ENCODE measurements at places on chromosomes 5 and 9.

DNA sequence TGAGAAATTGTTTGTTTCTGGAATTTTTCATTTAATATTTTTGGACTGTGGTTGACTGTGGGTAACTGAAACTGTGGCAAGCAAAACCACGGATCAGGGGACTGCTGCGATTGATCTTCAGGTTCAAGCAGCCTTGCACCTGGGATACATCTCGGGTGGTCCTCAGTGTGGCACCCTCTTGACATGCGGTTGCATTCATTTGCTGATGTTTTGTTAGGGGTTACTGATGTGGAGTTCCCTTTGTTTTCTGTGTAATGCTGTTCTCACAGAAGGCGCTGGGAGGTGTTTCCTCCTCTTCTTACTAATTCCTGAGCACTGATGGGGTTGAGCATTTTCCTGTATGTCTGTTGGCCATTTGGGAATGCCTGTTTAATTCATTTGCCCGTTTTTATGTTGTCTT, 60.4 kb downstream of the EHMT1 start:
- no peak for DNase-seq

GRCh38 chr5:57780306-57780960, 297.8 kb upstream of the ACTBL2 start:
- DNase-seq, result no peak

DNA sequence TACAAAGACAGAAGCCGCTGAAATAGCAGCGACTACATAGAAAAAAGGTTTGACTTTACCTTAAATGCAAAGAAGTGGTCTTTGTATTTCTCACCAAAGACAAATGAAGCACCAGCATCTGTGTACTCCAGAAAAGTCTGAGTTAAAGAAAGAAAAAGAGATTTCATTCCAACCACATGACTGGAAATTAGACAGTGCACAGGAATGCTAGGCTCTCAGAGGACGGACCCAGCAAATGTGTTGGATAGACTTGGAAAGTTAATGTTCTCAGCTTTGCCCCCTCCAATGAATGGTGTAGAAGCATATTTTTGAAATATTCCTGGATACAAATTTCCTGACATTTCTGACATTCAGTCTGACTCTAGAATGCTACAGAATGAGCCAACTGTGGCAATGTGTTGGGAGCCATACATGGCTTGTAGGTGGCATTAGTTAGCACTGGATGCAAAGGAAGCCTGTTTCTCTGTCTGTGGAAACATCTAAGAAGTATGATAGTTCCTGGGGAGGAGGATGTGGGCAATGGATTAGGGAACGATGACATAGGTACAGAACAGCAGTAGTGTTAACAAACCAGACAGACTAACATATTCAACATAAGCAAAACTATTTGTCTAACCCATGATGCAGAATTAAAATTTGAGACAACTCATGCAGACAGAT, 43.3 kb downstream of the SLC28A3 start:
- DNase-seq, result no peak

DNA sequence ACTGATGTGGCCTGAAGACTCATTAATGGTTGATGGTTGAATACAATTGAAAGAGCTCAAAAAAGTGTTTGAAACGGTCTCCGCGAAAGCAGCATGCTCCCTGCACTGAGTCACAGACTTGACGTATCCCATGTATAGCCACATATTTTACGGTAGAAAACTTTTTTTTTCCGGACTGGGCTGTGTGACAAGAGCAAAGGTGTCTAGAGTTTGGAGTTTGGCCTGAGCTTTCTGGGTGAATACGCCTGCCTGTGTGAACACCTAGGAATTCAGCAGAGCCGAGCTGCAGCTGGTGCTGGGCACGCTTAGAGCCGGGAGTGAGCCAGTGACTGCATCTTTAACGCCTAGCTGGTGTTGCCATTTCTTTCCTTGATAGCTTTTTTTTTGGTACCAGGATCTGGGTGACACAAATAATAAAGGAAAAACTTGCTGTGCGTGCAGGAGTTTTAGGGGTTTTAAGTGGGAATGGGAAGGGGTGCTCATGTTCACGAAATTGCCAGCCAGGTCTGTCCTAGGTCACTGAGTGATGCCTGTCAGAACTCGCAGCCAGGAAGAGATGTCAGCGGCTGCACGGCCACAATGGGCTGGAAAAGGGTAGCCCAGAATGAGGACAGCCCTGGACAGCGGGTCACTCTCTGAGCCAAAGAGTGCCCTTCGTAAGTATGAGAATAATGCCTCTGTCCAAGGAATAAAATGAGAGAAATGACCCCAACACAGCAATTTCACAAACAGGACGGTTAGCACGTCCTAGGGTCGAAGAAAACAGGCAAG, 51.7 kb downstream of the PSMB7 start:
- DNase-seq, result no peak

GRCh38 chr9:136190237-136190601, 14.7 kb downstream of the LHX3 start:
- DNase-seq, result no peak

- DNase-seq, result no peak
Observed at GRCh38 chr5:18252559-18252958, 618.3 kb downstream of the TAF11L14 start.

DNA sequence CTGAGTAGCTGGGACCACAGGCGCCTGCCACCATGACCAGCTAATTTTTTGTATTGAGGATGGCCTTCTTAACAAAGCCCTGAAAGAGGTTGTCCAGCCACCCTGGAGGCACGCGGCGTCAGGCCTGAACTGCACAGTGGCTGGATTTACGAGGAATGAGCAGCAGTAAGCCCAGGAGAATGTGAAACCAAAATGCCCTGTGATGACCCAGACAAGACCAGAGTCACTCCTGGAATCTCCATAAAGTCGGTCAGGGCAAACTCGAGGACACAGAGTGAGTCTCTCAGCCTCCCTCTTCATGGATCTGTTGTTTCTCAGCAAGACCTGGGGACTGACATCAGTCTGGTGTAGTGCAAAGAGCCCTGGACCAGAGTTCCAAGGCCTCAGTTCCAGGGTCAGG, 53.2 kb upstream of the C5orf58 start:
- no peak for DNase-seq

DNA sequence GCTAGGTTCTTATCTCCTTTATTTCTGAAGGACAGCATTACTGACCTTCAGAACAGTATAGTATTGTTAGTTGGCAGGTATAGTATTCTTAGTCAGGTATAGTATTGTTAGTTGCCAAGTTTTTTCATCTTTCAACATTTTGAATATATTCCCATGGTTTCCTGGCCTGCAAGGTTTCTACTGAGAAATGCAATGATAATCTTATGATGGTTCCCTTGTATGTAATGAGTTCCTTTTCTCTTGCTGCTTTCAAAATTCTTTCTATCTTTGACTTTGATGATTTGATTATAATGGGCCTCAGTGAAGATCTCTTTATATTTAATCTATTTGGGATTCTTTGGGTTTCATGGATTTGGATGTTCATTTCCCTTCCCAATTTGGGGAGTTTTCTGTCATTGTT, 12.4 kb upstream of the HSDL2 start:
- no peak for DNase-seq

- DNase-seq, result no peak
Observed at GRCh38 chr5:54294097-54294667, 16.2 kb downstream of the ARL15 start.

GRCh38 chr5:36701085-36701698, 94.8 kb downstream of the SLC1A3 start:
- no peak for DNase-seq

DNA sequence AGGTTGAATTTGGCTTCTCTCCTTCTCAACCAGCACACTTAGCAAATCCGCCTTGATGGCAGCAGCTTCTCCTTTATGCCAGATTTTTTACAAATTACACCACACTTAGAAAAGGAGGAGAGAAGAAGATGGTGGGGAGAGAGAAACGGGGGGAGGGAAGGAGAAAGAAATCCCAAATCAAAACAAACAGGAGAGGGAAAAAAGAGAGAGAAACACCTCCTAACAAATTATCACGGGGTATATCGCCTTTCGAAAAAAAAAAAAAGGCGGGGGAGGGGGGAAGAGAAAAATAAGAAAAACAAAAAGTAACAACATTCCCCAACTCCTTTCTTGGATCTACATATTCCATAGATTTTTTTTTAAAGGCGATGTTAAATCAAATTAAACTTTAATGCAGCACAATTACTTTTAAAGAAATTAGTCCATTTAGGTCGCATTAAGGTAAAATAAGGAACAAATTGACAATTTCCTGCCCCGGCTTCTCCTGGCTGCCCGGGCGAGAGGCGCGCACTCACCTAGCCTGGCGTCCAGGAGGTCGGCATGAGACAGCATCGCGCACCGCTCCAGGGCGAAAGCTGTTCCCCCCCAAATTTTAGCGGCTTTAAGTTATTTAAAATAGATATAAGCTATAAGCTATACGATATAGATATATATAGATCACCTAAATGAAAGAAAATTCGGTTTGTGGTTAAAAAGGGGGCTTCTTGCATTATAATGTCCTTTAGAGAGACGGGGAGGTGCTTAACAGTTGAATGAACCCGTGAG, at the start of gene OTP:
OTP (minus strand) TSS at position 716 of the 765 bp plus-strand sequence; CDS start at position 552, 164 bp downstream.
- no peak for DNase-seq

DNA sequence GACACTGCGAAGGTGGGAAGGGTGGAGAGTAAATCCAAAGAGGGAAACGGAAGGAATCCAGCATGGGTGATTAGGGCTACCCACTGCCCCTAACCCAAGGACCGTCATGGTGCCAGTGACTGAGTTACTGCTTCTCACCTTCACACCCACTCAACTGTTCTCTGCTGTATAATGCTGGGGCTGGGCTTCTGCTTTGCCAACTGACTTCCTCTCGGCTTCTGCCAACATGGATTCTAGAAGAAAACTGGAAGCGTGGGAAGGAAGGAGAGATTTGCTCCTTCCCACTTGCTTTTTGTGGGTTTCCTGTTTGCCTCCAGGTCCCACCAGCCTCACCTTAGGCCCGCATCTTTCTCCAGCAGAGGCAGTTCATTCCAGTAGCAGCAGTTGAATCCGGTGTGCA, 153.5 kb upstream of the RAI14 start:
- DNase-seq, result no peak

GRCh38 chr5:127885176-127885575, 182.0 kb downstream of the CCDC192 start:
- no peak for DNase-seq

GRCh38 chr9:135971892-135972291, 10.7 kb upstream of the UBAC1 start:
- DNase-seq, result no peak

DNA sequence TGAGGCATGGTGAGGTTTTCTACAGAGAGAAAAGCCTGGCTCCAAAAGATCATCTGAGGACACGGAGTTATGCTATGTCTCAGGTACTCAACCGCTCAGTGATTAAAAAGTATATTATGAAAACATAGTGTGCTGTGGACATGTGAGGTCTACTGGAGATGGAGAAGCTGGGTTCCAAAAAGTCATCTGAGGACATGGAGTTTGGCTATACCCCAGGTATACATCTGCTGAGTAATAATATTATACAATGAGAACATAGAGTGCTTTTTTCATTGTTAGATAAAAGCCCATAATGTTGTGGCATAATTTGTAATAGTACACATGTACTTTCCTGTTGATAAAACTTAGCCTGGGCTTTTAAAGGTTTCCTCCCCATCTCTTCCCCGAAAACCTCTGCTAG, 70.7 kb upstream of the SHISAL2B start:
- DNase-seq, result no peak

DNA sequence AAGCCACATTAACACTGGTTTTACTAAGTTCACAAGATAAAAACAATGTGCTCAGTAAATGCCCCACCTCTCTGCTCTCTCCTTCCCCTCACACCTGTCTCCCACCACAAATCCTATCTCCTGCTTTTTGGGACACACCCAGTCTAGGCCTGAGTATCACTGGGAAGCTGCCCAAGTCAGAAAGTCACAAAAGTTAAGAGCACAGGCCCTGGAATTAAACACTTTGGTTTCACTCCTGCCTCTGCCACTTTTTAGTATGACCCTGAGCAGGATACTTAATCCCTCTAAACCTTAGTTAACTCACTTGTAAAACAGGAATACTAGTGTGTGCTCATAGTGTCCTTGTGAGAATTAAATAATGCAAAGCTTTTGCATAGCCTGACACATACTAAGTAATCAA, 11.3 kb downstream of the C5 start:
- no peak for DNase-seq

DNA sequence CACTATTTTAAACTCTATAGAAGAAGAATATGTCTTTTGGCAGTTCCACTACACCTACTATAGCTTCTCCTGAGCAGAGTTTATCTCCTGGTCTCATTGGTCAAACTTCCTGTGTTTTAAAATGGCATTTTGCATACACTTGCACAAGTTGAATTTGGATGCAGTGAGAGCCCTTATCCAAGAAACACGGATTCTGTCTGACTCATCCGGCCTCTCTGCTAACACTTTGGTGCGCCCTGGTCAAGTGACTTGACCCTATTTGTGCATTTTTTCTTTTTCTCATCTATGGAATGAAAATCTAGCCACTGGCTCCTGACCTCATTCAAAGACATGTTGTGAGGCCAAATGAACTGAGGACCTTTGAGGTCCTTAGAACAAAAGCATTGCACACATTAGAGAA, 20.0 kb downstream of the PIP5K1B start:
- DNase-seq, result no peak

DNA sequence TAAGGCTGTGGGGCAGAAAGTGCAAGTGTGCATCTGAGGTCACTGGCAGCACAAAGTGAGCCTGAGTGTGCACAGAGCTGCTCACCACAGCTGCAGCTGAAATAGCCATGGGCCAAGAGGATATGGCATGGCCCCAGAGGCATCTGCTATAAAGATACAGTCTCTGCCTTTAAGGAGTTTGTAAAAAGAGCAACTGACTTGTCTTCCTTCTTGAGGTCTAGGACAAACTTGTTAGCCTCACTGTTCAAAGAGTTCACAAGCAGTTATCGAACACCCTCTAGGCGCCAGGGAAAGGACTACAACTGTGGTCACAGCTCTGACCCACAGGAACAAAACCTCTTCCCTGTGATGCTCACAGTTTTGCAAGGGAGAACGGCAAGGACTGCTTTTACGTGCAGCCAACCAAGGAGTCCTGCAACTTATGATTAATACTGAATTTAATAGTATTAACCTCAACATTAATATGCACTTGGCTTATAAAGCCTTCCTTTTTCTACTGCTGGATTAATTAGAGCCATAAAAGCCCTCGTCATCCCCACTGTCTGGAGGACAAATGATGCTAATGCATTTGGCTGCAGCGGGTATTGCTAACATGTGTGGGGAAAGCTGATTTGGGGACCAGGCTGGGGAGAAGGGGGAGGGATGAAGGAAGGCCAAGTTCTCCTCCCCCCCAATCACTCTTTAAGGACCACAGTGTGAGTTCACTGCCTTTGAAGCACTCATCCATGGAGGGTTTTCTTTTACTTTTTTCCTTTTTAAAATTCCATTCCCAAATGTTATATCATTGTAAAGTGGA, 189.8 kb upstream of the TRIM32 start:
- DNase-seq, result no peak

- DNase-seq, result no peak
Observed at GRCh38 chr5:56607551-56607950, 207.8 kb upstream of the MAP3K1 start.

- no peak for DNase-seq
Observed at GRCh38 chr5:67878933-67879332, 336.6 kb upstream of the PIK3R1 start.

- no peak for DNase-seq
Observed at GRCh38 chr5:86968301-86968753, 299.4 kb upstream of the RASA1 start.

DNA sequence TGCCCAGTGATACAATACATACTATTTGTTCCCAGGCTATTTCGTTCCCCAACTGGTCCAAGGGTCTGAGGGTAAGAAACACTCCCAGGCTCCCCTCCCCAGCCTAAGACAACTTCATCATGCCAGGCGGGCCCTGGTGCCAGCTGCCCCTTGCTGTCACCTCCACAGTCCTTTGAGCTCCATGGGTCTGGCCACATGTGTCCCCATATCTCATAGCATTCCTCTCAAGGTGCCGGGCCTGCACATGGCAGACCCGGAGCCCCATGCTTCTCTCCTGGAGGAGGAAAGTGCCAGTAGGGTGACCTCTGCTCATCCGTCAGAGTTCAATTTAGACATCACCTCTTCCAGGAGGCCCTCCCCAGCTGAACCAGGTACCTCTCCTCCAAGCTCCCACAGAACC, 120.5 kb downstream of the C5orf15 start:
- no peak for DNase-seq

Measured in NK-92 treated with Interleukin-12 subunit alpha and Interleukin-12 subunit beta, amount 100 ng/mL, for 24 hours (cell line).